ENCODE measurements at places on chromosomes 12 and 14. TPM values are rescaled to one million over a fixed set of nuclear protein-coding genes. Genes with fewer than 3 reads are reported as not detected.
A peak's percentile ranks its signal among the peaks of the same experiment; 100 is the strongest.

DNA sequence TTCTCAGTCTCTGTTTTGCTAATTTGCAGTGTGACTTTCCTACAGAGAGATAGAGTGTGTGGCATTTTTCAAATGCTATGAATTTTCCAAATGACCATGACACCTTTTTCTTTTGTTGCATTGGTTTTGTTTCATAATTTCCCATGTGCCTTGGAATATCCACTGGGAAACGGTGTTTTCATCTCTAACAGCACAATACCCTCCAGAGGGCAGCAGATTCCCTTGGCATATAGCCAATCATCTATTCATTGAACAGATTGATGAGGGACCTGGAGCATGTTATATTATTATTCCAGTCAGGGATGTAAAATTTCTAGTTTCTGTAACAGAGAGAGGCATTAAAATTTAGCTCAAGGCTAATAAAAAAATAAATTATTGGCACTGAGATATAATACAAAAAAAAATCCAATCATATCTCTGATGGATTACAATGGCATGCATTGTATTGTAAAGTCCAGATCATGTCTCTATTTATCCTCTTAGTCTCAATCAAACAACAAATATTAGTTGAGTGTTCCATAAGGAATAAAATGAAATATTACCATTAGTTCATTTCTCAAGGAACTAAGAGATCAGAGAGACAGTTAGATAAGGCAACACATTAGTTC lies 29.6 kb upstream of the NTN4 start:
- no peaks in the 10 kb centered on the region for H3K36me3 ChIP-seq
- H3K27me3 ChIP-seq: peaks cover 23% of the 10 kb centered on the region
- H3K4me1 ChIP-seq: no peaks in the 10 kb centered on the region
- DNase-seq: no peak

- H3K36me3 ChIP-seq: peaks cover 42% of the 10 kb centered on the region
- H3K27me3 ChIP-seq: no peaks in the 10 kb centered on the region
- H3K4me3 ChIP-seq: no peak overlapping the region
- no peak for DNase-seq
Observed at GRCh38 chr14:65745396-65746190, 333.1 kb downstream of the FUT8 start.

DNA sequence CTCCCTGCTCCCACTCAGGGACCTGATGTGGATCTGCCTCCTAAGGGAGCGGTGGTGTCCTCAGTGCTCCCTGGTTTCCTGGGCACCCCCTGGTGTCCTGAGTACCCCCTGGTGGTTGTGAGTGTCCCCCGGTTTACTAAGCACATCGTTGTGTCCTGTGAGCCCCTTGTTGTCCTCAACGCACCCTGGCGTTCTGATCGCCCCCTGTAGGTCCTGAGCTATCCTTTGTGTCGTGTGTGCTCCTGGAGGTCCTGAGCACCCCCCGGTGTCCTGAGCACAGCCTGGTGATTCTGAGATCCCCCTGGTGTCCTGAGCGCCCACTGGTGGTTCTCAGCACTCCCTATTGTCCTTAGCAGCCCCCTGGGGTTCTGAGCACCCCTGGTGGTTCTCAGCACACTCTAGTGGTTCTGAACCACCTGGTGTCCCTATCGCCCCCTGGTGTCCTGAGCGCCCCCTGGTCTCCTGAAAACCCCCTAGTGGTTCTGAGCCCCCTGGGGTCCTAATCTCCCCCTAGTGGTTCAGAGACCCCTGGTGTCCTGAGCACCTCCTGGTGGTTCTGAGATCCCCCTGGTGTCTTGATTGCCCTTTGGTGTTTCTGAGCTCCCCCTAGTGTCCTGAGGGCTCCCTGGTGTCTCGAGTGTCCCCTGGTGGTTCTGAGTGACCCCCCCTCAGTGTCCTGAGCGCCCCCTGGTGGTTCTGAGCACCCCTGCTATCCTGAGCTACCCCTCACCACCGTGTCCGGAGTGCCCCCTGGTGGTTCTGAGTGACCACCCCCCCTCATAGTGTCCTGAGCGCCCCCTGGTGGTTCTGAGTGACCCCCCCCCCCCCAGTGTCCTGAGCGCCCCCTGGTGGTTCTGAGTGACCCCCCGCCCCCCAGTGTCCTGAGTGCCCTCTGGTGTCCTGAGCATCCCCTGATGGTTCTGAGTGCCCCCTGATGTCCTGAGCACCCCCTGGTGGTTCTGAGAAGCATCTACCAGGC lies 615.1 kb downstream of the TMEM121 start:
- peak; percentile 40 for DNase-seq
- peaks cover 9% of the 10 kb centered on the region for H3K27me3 ChIP-seq
- H3K36me3 ChIP-seq: no peaks in the 10 kb centered on the region
- H3K4me1 ChIP-seq: peaks cover 16% of the 10 kb centered on the region
- no peak overlapping the region for H3K4me3 ChIP-seq
- H3K27ac ChIP-seq: no peak overlapping the region

DNA sequence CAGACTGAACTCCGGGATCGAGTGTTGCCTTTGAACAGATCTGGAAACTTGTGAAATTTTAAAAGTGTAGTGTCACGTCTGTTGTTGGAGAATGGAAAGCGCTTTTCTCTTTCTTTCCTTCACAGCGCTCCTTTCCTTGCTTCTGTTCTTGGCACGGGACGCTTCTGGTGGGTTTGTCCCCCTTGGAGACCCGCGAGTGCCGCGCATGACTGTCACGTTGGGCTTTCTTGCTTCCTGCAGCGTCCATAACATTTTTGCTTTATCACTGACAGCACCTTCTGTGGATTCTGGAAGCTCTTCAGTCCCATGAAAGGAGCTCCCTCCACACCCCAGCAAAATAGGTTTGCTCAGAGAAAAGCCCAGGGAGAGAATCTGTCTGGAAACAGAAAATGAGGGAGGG lies 193.0 kb upstream of the TMEM132C start:
- no peak overlapping the region for H3K4me3 ChIP-seq
- no peak overlapping the region for H3K27ac ChIP-seq
- H3K27me3 ChIP-seq: no peaks in the 10 kb centered on the region
- no peaks in the 10 kb centered on the region for H3K36me3 ChIP-seq

DNA sequence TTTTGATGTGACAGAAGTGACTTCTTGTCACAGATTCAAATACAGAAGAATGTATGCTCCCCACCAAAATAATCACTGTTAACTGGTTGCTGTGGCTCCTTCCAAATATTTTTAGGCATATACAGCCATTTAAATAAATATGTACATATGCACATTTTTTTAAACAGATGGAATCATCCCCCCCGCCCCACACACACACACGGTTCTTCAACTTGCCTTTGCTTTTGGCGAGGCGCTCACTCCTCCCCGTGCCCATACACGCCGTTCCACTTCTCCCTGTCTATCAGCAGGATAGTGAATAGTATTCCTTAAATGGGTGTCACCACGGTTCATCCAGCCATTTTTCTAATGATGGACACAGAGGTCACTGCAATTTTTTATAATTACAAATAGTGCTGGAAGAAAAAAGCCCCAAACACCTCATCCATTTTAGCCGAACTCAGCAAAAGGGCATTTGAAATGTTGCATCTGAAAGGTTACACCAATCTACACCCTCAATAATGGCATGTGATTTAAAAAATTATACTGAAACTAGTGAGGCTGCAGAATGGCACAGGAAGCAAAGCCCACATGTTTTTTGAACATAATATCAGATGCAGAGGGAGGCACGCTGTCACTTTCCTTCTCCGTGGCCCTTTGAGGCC lies 39.2 kb upstream of the MEG3 start:
- H3K4me3 ChIP-seq: no peak overlapping the region
- H3K36me3 ChIP-seq: no peaks in the 10 kb centered on the region
- H3K27ac ChIP-seq: no peak overlapping the region
- no peaks in the 10 kb centered on the region for H3K27me3 ChIP-seq
- no peak for DNase-seq

DNA sequence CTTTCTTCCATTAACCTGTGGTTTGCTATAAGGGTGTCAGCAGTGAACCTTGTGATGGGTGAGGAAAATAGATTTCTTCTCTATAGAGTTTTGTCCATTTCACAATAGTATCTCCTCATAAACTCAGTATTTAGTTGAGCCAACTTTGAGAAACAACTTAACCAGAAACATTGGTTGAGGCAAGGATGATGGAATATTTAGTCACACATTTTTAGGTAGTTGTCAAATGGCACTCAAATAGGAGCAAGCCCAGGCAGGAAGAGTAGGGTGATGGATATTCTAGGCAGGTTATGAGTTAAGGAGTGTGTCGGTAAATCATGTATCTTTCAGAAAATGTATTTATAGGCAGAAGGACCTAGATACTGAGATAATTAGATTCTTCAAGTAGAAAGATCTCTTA lies 1267.6 kb downstream of the SLC16A7 start:
- H3K36me3 ChIP-seq: no peaks in the 10 kb centered on the region
- H3K4me1 ChIP-seq: no peaks in the 10 kb centered on the region
- no peak overlapping the region for H3K27ac ChIP-seq
- H3K4me3 ChIP-seq: no peak overlapping the region

DNA sequence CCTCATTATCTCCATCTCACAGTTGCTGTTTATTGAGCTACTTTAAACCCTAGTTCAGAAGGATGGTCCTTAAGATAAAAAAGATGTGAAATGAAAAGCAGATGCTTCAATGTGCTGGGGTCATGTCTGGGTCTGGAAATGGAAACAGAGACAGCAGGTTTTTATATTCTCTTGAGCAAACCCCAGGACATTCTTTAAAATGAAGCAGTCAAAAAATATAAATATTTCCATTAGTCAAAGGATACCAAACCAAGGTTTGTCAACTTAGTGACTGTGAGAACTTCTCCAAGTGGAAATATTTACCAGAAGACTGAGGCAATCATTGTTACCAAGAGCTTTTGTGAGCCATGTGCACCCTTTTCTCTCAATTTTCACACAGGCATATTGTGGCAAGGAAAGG lies 102.5 kb upstream of the DIO2 start:
- no peaks in the 10 kb centered on the region for H3K4me1 ChIP-seq
- H3K4me3 ChIP-seq: no peak overlapping the region
- DNase-seq: no peak
- no peak overlapping the region for H3K27ac ChIP-seq

DNA sequence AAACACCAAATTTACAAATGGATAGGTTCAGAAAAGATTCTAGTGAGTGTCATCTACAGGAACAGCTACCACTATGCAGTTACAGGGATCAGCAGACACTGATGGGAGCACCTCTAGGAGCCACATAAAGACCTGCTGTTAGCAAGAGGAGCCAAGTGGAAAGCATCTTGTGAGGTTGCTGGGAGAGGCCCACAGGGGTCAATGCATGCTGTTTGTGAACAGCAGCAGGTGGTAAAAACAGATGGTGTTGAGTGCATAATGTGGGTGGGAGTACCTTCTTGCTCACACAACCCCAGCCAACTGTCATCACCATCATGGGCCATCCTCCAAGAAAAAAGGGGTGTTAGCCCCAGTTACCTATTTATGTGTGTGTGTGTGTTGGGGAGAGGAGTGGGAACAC lies 215.2 kb upstream of the SSTR1 start:
- H3K36me3 ChIP-seq: no peaks in the 10 kb centered on the region
- DNase-seq: no peak
- H3K27me3 ChIP-seq: no peaks in the 10 kb centered on the region
- H3K4me1 ChIP-seq: no peaks in the 10 kb centered on the region
- no peak overlapping the region for H3K27ac ChIP-seq

DNA sequence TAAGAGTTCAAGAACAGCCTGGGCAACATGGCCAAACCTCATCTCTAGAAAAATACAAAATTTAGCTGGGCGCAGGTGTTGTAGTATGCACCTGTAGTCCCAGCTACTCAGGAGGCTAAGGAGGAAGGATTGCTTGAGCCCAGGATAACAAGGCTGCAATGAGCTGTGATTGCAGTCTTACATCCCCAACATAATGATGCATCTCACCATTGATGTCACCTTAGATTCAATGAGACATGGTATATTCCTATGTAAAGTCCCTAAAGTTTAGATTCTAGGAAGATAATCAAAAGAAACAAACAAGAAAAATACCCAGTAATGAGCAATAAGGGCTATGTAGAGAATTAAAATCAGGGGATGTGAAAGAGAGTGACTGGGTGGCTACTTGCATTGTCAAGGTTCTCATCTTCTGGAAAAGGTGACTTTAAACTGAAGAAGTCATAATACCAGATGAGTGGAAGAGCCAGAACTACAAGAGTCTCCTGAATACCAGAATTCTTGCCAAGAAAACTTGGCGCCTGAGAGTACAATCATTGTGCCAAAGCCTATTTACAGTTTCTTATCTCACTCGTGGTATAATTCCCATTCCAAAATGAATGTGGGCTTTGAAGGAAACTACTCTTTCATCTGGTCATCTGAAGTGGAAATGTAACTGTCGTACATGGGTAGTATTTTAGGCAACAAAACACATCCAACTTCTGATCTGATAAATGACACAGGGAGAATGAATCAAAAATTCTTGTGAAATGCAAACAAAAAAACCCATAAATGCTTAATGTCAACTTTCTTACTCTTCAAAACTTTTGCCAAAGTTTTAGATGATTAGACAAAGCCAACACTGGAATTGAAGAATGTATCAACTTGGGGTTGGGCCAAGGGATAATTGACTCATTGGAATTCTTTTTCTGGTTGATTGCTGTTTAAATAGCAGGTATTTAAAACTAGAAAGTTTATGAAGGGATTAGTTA lies 81.1 kb upstream of the ST8SIA1 start:
- no peaks in the 10 kb centered on the region for H3K36me3 ChIP-seq
- H3K27ac ChIP-seq: no peak overlapping the region
- no peak overlapping the region for H3K4me3 ChIP-seq
- H3K27me3 ChIP-seq: peaks cover 3% of the 10 kb centered on the region

DNA sequence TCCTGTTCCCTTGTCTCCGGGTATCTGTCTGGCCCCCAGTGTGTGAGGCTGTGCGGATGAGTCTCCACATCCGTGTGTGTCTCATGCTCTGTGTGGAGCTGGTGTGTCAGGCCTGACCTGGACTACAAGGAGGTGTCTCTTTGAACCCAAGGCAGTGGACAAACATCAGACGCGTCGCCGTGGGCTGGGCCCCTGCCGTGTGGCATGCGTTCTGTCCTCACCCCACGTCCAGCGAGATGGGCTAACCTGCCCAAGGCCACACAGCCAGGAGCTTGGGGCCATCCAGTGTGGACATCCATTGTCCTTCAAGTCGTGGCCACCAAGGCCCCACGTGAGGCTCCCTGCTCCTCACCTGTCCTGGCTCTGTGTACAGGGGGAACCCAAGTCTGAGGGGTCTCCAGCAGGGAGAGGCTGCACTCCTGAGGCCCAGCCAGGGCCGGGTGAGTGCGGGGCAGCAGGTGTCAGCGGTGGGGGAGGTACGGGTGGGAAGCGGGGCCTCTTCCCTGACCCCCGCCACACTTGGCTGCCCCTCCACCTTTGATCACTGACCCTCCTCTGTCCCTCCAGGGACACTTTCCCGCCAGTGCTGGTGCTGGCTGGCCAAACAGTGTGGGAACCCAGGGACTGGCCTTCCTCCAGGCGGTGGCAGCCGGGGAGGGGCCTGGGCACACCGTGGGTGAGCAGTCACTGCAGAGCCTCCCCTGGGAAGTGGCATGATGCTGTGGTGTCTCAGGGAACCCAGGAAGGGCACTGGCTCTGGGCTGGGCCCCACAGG lies 48.5 kb downstream of the CYP46A1 start:
- H3K4me1 ChIP-seq: no peaks in the 10 kb centered on the region
- no peak for DNase-seq
- no peak overlapping the region for H3K27ac ChIP-seq
- H3K27me3 ChIP-seq: peaks cover 19% of the 10 kb centered on the region

GRCh38 chr14:23532658-23533057 lies 18.9 kb downstream of the ZFHX2 start:
- no peak overlapping the region for H3K27ac ChIP-seq
- H3K4me1 ChIP-seq: peaks cover 9% of the 10 kb centered on the region
- no peak overlapping the region for H3K4me3 ChIP-seq

The C1S gene
- 1.4 TPM for total RNA-seq

The GPR132 gene
- total RNA-seq: 44.2 TPM

The SLCO1A2 gene
- not detected for total RNA-seq

All from activated CD4-positive, alpha-beta T cell treated with anti-CD3 and anti-CD28 coated beads, Interleukin-2, amount 10 ng/mL, durations not matched to agents 7 days and 5 days (primary cell).